ENCODE measurements at places on chromosomes 4 and X.

DNA sequence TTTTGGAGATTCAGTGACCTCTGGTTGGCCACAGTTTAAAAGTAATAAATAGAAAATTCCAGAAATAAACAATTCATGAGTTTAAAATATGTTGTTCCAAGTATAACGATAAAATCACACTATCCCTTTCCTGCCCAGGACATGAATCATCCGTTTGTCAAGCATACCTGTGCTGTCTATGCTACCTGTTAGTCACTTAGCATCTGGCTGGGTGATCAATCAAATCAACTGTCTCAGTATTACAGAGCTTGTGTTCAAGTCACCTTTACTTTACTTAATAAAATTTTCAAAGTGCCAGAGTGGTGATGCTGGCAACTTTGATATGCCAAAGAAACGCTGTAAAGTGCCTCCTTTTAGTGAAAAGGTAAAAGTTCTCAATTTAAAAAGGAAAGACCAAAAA is 979.5 kb upstream of the NDST4 start:
- DNase-seq = no peak

- DNase-seq = no peak
Measured at GRCh38 chrX:137549073-137549472, 16.9 kb upstream of the ZIC3 start.

DNA sequence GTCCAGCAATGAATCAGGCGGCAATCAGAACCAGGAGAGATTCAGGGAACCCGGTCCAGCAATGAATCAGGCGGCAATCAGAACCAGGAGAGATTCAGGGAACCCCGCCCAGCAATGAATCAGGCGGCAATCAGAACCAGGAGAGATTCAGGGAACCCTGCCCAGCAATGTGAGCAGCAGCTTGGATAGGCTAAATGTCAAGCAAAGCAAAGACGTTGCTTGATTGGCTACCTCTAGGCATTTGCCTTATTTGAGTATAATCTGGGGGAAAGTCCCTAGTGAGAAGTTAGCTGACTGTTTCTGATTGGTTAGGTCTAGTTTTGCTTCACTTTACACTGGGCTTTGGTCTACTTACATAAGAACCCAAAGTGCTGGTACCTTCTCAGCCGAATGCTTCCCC is 1212.2 kb upstream of the TENM3 start:
- no peak for DNase-seq

GRCh38 chr4:53804719-53805118 is 213.4 kb upstream of the LNX1 start:
- no peak for DNase-seq

DNA sequence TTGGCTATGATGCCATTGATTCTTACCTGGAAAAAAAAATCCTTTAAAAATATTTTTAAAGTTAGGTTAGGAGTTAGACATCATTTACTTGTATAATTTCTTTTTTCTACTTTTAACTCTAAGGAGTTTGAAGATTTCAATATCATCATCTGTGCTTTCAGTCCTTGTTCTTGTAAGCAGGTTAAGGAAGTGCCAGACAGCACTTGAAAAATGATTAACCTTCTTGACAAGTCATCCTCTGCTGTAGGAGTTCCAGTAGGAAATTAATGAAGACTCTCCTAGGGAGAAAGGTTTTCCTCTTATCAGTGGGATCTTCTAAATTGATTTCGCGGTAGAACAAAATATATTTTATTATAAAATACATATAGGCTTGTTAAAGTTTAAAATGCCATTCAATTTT is 29.1 kb upstream of the ANAPC4 start:
- no peak for DNase-seq

GRCh38 chr4:188110741-188111471 is 1.5 kb upstream of the TRIML2 start:
- no peak for DNase-seq

DNA sequence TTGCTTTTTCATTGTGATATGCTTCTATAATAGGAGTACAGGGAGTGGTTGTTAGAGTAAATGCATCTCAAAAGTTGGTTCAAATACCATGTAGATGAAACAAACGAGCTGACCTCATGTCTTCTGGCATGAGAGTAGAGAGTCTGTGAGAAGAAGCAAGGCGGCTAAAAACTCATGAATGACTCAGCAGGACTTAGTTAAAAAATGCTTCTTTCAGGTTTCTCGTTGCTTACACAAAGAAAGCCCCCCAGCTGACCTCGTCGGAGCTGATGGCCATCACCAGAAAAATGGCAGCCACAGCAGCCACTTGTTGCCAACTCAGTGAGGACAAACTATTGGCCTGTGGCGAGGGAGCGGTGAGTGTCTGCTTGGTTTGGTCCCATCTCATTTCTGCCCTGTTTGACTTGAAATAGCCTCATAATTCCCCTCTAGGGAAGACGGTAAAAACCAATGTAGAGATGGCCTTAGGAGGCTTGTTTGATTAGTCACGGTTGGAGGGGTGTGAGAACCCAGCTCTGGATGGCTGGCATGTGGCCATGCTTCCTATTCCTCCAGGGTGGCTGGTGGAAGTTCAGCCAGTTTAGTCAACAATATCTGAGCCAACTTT is 14.5 kb downstream of the AFP start:
- no peak for DNase-seq

DNA sequence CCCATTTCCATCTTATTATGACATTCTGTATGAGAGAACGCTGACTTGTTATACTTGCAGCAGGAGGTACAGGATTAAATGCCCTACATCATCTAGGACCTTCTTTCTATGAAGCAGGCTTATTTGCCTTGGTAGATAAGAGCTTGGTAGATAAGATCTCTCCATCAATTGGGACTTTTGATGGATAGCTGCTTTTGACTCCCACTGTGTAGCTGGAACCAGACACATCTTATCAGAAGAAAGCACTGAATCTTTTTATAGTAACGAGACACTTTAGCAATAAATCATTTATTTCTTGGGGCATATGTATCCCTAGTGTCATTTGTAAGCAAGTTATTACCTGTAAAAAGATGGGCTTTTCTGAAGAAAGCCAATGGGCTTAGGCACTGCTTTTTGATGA is 613.9 kb downstream of the TECRL start:
- no peak for DNase-seq

GRCh38 chrX:15853586-15854079 is 980 bp downstream of the AP1S2 start:
- DNase-seq = no peak

DNA sequence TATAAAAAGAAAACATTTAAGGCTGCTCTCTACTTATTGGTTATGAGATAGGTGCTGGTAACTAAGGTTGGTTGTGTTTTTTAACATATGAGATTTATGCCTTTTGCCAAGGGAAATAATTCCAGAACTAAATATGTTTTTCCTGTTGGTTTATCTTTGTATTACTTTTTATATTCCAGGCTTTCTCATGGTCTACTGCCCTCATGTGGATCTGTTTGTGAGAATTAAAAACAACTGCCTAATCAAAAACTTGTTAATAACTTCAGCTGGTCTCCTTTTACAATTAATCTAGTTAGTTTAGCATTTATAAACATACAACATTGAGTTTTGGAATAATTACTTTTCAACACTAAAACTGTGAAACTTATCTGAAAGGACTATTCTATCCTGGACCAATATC is 1208.3 kb downstream of the ADGRL3 start:
- DNase-seq = no peak

DNA sequence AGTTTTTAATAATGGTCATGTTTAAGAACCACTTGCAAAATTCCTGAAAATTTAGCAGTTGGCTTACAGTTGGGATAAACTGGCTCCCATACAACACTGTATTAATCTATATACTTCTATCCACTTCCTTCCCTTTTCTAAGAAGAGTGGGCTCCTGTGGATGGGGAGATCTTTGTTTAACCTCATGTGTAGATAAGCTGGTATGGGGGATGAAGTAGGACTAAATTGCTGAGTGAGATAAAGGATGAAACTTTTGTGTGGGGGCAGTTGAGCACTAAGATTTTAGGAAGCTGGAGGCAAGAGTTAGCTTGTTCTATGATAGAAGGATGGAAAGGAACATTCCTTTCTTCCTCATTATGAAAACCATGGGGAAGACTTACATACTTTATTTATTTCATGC is 54.6 kb upstream of the ATP8A1 start:
- DNase-seq = no peak

DNA sequence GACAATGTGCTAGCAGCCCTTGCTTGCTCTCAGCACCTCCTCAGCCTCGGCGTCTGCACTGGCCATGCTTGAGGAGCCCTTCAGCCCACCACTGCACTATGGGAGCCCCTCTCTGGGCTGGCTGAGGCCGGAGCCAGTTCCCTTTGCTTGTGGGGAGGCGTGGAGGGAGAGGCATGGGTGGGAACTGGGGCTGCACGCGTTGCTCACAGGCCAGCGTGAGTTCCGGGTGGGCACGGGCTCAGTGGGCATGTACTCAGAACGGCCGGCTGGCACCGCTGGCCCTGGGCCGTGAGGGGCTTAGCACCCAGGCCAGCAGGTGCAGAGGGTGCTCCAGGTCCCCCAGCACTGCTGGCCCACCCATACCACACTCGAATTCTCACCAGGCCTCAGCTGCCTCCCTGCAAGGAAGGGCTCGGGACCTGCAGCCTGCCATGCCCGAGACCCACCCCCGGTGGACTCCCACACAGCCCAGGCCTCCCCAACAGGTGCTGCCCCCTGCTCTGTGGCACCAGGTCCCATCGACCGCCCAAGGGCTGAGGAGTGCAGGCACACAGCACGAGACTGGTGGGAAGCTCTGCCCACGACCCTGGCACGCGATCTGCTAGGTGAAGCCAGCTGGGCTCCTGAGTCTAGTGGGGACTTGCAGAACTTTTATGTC is 100.3 kb downstream of the SLC39A8 start:
- DNase-seq = no peak

DNA sequence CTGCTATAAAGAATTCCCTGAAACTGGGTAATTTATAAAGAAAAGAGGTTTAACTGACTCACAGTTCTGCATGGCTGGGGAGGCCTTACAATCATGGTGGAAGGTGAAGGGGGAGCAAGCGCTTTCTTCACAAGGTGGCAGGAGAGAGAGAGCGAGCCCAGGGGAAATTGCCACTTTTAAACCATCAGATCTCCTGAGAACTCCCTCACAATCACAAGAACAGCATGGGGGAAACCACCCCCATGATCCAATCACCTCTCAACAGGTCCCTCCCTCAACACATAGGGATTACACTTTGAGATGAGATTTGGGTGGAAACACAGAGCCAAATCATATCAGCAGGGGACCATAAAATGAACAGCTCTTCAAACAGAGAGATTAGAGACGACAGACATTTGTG is 198.6 kb downstream of the MAGEB5 start:
- DNase-seq = no peak

- no peak for DNase-seq
Measured at GRCh38 chrX:66018585-66019309, 21.1 kb downstream of the VSIG4 start.

- DNase-seq = no peak
Measured at GRCh38 chr4:105586638-105587328, 34.4 kb downstream of the ARHGEF38 start.

GRCh38 chr4:181685461-181685860 is 557.7 kb upstream of the TENM3 start:
- DNase-seq = no peak

GRCh38 chrX:129561453-129561852 is 21.4 kb downstream of the OCRL start:
- DNase-seq = no peak

- DNase-seq = no peak
Measured at GRCh38 chrX:46488712-46489111, 56.5 kb downstream of the ZNF674 start.

DNA sequence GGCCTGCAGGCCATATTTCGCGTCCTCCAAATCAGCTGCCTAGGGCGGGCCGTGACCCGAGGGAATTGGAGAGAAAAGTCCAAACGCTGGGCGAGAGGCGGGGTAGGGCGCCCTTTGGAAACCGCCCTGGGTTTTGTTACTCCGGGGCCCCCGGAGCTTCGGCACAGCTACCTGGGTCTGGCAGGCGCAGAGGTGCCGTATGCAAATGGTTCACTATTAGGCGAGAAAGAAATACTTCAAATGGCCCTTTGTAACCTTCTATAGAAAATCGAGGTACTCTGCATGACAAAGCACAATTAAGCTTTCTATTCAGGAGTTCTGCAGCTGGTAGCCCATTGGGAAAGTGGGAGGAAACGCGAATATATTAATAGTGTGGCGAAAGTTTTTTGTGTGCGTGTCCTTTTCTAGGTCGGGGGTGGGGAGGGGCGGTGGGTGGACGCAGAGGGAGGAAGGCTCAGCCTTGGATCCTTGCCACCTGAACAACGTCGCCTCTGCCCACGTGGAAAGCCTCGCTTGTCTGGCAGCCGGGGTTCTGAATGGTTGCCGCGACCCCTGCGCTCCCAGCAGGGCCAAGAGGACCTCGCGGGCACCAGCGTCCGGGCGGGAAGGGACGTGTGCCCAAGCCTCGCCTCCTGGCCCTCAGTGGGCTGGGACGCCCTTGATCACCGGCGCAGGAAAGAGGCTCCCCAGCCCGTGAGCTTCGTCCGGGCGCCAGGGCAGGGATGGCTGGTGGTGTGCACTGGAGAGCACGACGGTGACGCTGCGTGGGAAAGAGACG is 9.5 kb downstream of the GSX2 start:
- no peak for DNase-seq

GRCh38 chr4:183349673-183350072 is 27.4 kb upstream of the CLDN24 start:
- no peak for DNase-seq

- no peak for DNase-seq
Measured at GRCh38 chr4:169484485-169484884, 127.9 kb downstream of the NEK1 start.
